ENCODE measurements at places on chromosomes 13 and 19.
A peak's percentile ranks its signal among the peaks of the same experiment; 100 is the strongest.

- DNase-seq = no peak
These were observed 5.8 kb upstream of the OPA3 start for GRCh38 chr19:45590300-45591003.

DNA sequence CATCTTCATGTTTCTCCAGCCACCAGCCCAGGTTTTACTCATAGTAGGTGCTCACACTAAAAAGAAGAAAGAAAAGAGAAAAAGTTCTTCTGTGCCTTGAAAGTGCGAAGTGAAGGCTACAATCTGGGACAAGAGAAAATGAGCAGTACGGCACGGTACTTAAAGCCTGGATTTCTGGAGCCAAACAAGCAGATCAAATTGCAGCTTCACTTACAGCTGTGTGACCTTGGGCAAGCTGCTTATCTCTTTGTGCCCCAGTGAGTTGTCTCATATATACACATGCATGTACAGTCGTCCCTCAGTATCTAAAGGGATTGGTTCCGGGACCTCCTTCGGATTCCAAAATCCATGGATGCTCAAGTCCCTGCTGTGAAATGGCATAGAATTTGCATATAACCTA, 41.8 kb downstream of the GSX1 start:
- DNase-seq = no peak

GRCh38 chr13:94479616-94480015, at the start of gene DCT:
Gene DCT, minus strand, starts transcription at chr13:94479682. Its CDS starts 427 bp downstream, at chr13:94479255.
- peak; percentile 92 for DNase-seq

DNA sequence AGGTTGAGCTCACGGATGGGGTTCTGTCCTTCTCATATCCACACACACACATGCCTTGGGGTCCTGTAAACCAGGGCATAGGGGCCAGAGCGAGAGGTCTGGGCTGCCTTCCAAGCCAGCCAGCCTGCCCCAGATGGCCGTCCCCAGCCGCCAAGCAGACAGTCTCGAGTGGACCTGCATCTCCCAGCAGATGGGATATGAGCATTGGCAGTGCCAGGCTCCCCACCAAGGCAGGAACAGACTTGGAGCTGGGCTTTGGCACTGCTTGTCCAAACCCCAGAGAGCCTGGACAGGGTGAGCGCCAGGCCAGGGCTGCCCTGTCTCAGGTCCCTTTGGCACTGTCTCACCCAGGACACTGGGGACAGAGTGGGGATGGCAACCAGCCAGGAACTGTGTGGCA, 130.4 kb downstream of the DPF1 start:
- peak; percentile 16 for DNase-seq

DNA sequence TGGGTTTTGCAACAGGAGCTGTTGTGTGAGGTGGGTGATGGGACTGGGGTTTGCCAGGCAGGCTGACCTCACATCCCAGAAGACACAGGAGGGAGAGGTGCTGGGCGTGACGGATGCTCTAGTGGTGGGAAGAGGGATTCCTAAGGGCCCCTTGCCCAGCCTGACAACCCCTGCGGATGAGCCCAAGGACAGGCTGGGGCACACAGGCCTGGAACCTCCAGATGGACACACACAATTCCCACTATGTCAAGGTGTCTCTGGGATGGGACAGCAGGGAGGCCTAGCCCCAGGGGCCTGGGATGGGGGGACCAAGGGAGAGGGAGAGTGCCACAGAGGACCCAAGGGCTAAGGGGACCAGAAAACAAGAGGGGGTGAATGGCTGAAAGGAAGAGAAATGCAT, 191.5 kb downstream of the ZNF536 start:
- no peak for DNase-seq

DNA sequence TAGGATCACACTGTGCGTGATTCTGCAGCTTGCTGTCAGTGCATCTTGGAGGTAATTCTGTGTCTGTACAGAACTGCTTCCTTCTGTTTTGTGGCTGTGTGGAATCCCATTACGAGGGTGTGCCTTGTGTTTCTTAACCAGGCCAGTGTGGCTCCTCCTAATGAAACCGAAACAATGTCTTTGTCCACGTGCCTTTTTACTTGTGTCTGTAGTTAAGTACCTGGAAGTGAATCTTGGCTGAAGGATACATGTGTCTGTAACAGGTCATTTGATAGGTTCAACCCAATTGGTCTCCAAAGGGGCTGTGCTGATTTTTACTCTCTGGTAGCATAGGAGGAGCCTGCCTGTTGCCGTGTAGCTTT, 13.1 kb downstream of the NOP53 start:
- no peak for DNase-seq

DNA sequence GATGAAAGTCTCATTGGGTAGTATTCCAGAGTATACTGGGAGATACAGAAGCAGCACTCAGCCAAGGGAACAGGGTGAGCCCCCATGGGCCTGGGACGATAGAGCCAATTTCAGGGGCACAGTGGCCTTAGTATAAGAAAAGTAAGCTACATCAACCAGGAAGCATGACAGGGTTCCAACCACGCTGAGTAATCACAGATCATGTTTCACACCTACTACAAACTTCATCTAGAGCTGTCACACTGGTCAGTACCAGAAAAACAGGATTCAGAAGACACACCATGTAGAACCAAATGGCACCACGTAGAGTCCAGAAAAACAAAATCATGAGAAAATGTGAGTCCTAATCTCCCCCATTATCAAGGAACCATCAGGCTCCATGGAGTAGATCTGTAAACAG, 1292.4 kb upstream of the MIR17HG start:
- DNase-seq = no peak

GRCh38 chr19:29401712-29402421, 123.9 kb upstream of the VSTM2B start:
- no peak for DNase-seq

DNA sequence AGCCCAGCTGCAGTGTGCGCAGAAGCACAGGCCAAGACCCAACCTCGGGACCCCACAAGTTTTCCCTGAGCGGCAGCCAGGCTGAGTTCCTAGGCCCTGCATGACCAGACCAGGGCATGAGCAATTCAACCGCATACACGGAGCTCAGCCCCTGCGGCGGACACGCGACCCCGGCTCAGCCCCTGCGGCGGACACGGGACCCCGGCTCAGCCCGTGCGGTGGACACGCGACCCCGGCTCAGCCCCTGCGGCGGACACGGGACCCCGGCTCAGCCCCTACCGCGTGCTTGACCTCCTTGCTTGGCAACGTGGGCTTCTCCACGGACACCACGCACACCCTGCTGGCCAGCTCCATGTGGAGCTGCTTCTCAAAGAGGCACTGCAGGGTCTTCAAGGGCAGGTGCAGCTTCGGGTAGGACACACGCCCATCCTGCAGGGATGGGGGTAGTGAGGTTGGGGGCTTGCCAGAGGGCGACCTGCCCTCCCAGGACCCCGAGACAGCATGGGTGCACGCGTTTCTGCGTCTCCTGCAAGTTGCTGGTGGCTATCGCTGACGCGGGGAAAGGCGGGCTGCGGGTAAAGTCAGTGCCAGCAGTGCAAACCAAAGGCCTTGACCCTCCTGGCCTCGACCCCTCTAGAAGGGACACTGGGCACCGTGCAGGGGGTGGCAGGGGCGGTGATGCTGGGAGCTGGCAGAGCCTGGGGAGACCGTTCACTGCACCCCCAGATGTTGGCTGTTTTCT, 10.0 kb downstream of the POLRMT start:
- DNase-seq = no peak

GRCh38 chr19:42028304-42029216, 34.5 kb upstream of the ATP1A3 start:
- no peak for DNase-seq

DNA sequence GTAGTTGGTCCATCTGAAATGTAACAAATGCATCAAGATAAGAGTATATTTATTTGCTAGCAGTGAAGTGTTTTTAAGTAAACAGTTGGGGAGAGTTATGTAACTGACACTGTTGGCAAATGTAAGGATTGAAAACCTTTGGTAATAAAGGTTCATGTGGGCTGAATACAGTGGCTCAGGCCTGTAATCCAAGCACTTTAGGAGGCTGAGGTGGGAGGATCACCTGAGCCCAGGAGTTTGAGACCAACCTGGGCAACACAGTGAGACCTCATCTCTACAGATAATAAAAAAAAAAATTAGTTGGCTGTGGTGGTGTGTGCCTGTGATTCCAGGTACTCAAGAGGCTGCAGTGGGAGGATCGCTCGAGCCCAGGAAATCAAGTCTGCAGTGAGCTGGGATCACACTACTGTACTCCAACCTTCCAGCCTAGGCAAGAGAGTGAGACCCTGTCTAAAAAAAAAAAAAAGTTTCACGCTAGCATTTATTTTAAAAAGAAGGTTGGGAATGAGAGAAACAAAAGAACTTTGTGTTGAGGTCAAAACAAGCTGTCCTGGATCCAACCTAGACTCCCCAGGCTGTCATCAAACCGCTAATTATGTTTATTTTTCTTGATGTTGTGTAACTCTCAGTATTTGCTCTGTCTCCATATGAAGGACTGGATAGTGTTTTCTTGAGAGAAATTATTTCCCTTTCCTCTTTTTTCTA, 20.7 kb downstream of the SETDB2 start:
- no peak for DNase-seq

DNA sequence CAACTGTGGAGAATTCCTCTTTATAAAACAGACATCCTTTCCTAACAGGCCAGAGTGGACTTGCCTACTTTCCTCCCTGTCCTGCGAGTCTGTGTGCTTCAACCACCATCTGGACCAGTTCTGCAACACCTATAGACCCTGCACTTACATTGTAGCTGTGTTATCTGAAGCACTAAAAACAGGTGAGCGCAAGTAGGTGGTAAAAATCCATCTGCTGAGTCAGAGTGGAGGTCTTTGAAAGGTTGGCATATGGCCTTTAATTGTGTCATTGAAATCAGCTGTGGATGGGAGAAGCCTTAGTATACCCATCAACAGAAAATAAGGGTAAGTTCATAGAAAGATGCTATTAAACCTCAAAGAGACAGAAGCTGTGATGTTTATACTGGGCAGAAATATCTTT, 7.6 kb upstream of the NALCN start:
- DNase-seq = no peak

- peak; percentile 77 for DNase-seq
These were observed at the start of the genes LSM7 and SPPL2B for GRCh38 chr19:2328401-2329148. Gene LSM7, minus strand, starts transcription at chr19:2328586. Its CDS starts 20 bp downstream, at chr19:2328566. Gene SPPL2B, plus strand, starts transcription at chr19:2328684. Its CDS starts 26 bp downstream, at chr19:2328710.

GRCh38 chr13:59789558-59789957, 374.2 kb downstream of the DIAPH3 start:
- no peak for DNase-seq

DNA sequence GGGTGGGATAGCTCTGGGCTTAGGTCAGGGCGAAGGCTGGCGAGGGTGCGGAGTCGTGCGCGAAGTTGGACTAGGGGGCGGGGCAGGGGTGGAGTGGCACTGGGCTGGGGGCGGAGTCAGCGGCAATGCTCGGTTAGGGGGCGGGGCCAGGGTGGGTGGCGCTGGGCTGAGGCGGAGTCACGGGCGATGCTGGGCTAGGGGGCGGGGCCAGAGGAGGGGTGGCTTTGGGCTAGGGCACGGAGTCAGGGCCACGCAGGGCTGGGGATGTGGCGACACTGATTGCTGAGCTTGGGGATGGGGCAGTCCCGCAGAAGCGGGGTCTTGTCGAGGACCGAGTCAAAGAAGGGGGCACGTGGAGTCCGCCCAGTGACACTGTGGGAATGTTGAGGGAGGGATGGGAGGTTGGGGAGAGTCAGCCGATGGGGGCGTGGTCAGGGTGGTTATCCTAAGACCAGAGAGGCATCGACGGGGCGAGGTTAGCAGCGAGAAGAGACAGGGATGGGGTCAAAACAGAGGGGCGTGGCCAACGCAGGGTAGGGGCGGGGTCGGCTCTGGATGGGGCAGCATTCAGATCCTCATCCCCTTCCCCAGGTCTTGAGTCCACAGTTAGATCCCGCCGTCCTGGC, 8.7 kb downstream of the HOMER3 start:
- no peak for DNase-seq

DNA sequence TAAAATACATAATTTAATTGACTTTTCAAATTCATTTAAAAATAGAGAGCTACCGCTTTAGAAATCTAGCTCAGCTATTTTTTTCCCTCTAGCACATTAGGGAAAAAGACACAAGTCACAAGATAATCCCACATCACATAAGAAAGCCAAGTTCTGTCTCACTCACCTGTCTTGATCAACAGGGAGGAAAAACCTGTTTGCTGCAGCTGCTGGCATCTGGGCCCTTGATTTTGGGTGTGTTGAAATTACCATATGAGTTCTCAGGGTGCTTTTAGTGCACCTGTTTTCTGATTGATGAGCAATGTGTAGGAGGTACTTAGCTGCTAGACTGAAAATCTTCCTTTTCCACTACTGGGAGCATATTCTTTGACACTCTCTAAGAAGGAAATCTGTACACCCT, 53.8 kb downstream of the ZDHHC20 start:
- no peak for DNase-seq

- no peak for DNase-seq
These were observed 359.4 kb downstream of the MZT1 start for GRCh38 chr13:72368031-72368430.

- no peak for DNase-seq
These were observed 4.6 kb upstream of the DNM2 start for GRCh38 chr19:10713317-10713716.

- peak; percentile 48 for DNase-seq
These were observed 3.7 kb upstream of the TYROBP start for GRCh38 chr19:35911790-35912189.

DNA sequence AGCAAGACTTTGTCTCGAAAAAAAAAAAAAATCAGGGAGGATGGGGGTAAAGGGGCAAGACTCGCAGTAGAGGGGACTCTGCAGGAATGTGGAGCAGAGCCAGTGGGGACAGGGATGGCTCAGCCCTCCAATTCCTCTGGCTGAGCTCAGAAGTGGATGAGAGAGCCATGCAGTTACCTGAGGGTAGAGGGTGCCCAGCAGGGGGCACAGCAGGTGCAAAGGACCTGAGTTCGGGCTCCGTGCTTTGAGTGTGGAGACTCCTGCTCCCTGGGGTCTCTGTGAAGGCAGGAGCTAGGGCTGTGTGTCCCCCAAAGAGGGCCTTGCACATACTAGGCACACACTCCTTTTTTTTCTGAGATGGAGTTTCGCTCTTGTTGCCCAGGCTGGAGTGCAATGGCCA, 7.7 kb downstream of the DOCK6 start:
- no peak for DNase-seq

DNA sequence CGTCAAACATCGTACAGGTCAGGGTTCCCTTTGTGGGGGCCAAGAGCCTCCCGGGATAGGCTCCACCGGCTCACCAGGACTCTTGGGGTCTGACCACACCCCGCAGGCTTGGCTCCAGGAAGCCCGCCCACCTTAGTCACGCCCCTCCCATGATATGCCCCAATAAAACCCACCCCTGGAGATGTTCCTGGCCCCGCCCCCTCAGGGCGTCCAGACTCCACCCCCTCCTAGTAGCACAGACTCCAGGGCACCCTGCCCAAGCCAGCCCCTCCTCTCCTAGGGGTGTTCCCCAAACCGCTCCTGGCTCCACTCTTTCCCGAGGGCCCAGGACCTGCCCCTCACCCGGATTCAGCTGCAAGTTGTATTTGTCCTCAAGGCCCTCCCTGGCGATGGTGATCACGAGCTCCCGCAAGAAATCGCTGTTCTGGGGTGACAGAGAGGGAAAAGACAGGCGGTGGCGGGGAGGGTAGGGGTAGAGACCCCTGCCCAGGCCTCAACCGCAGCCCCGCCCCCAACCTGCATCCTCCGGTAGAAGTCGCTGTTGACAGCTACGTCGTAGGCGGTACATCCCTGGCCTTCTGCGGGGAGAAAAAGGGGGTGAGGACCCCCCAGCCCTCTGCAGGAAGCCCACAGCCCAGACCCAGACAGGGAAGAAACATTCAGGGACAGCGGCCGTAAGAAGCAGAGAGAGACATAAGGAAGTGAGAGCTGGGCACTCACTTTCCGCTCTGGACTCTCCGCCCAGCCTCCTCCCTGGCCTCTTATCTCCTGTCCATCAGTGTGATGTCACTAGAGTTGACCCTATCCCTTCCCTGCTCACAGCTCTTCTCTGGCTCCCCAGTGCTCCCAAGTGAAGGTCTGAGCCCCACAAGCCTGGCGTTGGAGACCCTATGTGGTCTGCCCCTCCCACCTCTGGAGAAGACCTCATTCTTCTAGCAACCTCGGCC, 3.9 kb downstream of the PIH1D1 start:
- no peak for DNase-seq

Measured in DMS79 treated with DMSO at 0.1 percent for 48 hours (cell line).